ENCODE measurements at places on chromosomes 3 and 15.

DNA sequence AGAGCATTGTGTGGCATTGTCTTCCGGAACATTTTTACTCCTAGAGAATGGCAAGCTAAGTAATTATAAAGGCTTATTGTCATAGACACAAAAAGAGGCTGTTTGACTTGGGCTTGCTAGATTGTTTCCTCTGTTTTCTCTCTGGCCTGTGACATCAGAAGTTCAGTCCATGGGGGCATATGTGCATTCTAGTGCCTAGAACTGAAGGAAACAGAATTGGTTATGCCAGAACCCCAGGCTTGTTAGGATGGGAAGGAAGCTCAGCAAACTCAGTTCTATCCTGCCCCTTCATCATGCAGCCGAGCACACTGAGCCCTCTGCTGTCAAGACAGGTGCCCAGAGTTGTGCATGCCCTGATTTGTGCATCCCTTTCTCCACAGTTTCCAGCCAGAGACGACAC lies 131.3 kb downstream of the PDE8A start:
- H3K36me3 ChIP-seq = peaks cover 18% of the 10 kb centered on the region
- peaks cover 10% of the 10 kb centered on the region for H3K4me1 ChIP-seq
- no peak for DNase-seq
- no peak overlapping the region for H3K27ac ChIP-seq
- H3K4me3 ChIP-seq = no peak overlapping the region
- H3K27me3 ChIP-seq = no peaks in the 10 kb centered on the region

- H3K36me3 ChIP-seq = no peaks in the 10 kb centered on the region
- no peak overlapping the region for H3K27ac ChIP-seq
- no peaks in the 10 kb centered on the region for H3K27me3 ChIP-seq
These were observed 258.3 kb downstream of the SV2B start for GRCh38 chr15:91358405-91358804.

- H3K27ac ChIP-seq = peak overlapping the region; percentile 77
- peaks cover 45% of the 10 kb centered on the region for H3K4me1 ChIP-seq
- H3K27me3 ChIP-seq = no peaks in the 10 kb centered on the region
- H3K36me3 ChIP-seq = peaks cover 13% of the 10 kb centered on the region
- no peak for DNase-seq
- H3K4me3 ChIP-seq = no peak overlapping the region
These were observed 33.3 kb downstream of the CMTM6 start for GRCh38 chr3:32469151-32469874.

- no peaks in the 10 kb centered on the region for H3K36me3 ChIP-seq
- no peaks in the 10 kb centered on the region for H3K27me3 ChIP-seq
- no peak for DNase-seq
- H3K27ac ChIP-seq = no peak overlapping the region
These were observed 1.7 kb upstream of the CLN6 start for GRCh38 chr15:68231102-68231818.

GRCh38 chr3:24641628-24642027 lies 147.0 kb upstream of the THRB start:
- no peaks in the 10 kb centered on the region for H3K4me1 ChIP-seq
- no peaks in the 10 kb centered on the region for H3K27me3 ChIP-seq
- DNase-seq = no peak
- no peak overlapping the region for H3K4me3 ChIP-seq
- H3K27ac ChIP-seq = no peak overlapping the region

DNA sequence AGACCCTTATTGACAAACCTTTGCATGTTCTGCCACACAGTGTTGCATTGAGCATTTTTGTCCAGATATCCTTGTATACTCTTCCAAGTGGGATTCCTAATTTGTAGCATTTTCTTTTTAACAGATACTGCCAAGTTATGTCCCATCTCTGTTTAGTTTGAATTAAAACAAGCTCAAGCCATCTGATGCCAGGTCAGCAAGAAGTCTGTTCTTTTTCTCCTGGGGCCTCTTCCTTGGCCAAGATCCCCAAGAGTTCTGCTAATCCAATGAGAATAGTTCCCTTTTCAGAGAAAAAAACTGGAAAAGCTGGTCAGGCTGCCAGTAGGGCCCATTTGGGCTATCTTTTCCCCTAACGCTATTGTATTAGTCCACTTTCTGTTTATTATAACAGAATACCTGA lies 29.8 kb downstream of the GLDN start:
- no peaks in the 10 kb centered on the region for H3K27me3 ChIP-seq
- DNase-seq = no peak
- no peaks in the 10 kb centered on the region for H3K4me1 ChIP-seq
- H3K4me3 ChIP-seq = no peak overlapping the region
- no peak overlapping the region for H3K27ac ChIP-seq

- H3K4me1 ChIP-seq = no peaks in the 10 kb centered on the region
- no peaks in the 10 kb centered on the region for H3K36me3 ChIP-seq
These were observed 377.8 kb upstream of the PROK2 start for GRCh38 chr3:72162649-72163184.

GRCh38 chr3:127690823-127691452 lies 18.2 kb downstream of the ABTB1 start:
- no peaks in the 10 kb centered on the region for H3K27me3 ChIP-seq
- no peaks in the 10 kb centered on the region for H3K4me1 ChIP-seq
- DNase-seq = no peak
- no peak overlapping the region for H3K27ac ChIP-seq
- no peak overlapping the region for H3K4me3 ChIP-seq

- no peaks in the 10 kb centered on the region for H3K27me3 ChIP-seq
- peak overlapping the region; percentile 16 for H3K4me3 ChIP-seq
- H3K27ac ChIP-seq = no peak overlapping the region
- peaks cover 7% of the 10 kb centered on the region for H3K36me3 ChIP-seq
- no peak for DNase-seq
- peaks cover 39% of the 10 kb centered on the region for H3K4me1 ChIP-seq
These were observed 2.1 kb downstream of the UBE3A start for GRCh38 chr15:25436707-25437106.

GRCh38 chr15:84784262-84784661 lies 32.9 kb upstream of the ALPK3 start:
- H3K36me3 ChIP-seq = peaks cover 47% of the 10 kb centered on the region
- H3K4me3 ChIP-seq = no peak overlapping the region
- H3K27ac ChIP-seq = no peak overlapping the region
- DNase-seq = no peak

GRCh38 chr15:92822216-92823144 lies 77.6 kb upstream of the CHD2 start:
- no peaks in the 10 kb centered on the region for H3K36me3 ChIP-seq
- H3K4me3 ChIP-seq = peak overlapping the region; percentile 63
- peak overlapping the region; percentile 83 for H3K27ac ChIP-seq
- peaks cover 63% of the 10 kb centered on the region for H3K4me1 ChIP-seq
- DNase-seq = no peak
- H3K27me3 ChIP-seq = no peaks in the 10 kb centered on the region

DNA sequence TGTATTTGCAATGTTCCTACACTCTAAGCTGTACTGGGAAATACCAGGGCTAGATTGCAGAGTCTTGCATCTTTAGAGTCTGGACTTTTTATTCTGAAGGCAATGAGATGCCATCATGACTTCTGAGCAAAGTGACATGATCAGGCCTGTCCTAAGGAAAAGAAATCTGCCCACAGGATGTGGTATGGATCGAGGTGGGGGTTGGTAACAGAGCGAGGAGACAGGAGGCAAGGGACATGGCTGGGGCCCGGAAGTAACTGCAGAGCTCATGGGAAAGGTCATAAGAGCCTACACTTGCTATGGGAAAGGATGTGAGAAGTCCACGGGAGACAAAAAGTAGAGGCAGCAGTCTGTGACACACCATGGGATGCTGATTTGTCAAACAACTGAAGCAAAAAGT lies 121.5 kb downstream of the OXNAD1 start:
- peaks cover 55% of the 10 kb centered on the region for H3K4me1 ChIP-seq
- H3K27me3 ChIP-seq = no peaks in the 10 kb centered on the region
- no peak overlapping the region for H3K4me3 ChIP-seq
- no peak for DNase-seq

DNA sequence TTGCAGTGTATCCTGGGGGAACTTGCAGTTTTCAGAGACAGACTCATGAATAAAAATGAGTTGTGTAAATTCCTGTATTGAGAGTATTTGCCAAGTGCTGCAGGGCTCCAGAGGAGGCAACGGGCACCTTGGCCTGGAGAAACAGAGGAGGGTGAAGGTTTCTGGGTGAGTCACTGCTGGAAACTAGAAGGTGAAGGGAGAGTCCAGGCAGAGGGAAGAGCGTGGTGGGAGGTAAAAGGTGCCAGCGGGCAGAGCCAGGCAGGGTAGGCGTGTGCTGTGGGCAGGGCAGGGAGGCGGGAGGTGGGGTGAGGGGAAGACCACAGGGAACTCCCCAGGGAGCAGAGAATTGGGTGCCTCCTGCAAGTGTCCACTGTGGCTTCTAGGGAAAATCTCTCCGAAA lies 120.8 kb downstream of the SLCO3A1 start:
- H3K36me3 ChIP-seq = no peaks in the 10 kb centered on the region
- H3K27ac ChIP-seq = no peak overlapping the region
- H3K4me1 ChIP-seq = peaks cover 15% of the 10 kb centered on the region
- no peaks in the 10 kb centered on the region for H3K27me3 ChIP-seq
- no peak for DNase-seq
- no peak overlapping the region for H3K4me3 ChIP-seq

DNA sequence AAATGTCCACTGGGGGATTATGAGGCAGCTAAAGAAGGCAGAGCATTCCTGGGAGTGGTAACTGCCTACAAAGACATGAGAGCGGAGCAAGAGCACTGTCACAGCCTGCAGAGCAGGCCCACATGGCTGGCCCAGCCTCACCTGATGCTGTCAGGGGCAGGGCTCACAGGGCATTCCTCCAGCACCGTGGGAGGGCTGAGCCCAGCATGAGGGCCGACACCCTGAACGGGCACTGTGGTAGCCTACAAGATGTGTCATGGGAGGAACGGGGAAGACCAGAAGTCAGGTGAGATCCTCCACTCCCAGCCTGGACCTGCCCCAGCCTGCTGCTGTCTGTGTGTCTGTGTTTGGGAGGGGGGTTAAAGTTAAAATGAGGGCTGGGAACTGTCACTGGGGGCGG lies 30.1 kb downstream of the CCDC12 start:
- H3K27me3 ChIP-seq = no peaks in the 10 kb centered on the region
- H3K36me3 ChIP-seq = peaks cover 9% of the 10 kb centered on the region
- H3K4me3 ChIP-seq = no peak overlapping the region
- peak overlapping the region; percentile 95 for H3K27ac ChIP-seq
- DNase-seq = no peak

GRCh38 chr3:160169139-160169976 lies 55.9 kb upstream of the C3orf80 start:
- no peak for DNase-seq
- H3K4me1 ChIP-seq = peaks cover 12% of the 10 kb centered on the region
- H3K27me3 ChIP-seq = no peaks in the 10 kb centered on the region
- no peaks in the 10 kb centered on the region for H3K36me3 ChIP-seq

GRCh38 chr3:79366414-79366813 lies 401.4 kb downstream of the ROBO1 start:
- H3K4me1 ChIP-seq = no peaks in the 10 kb centered on the region
- no peak for DNase-seq
- no peak overlapping the region for H3K27ac ChIP-seq
- no peaks in the 10 kb centered on the region for H3K36me3 ChIP-seq
- no peaks in the 10 kb centered on the region for H3K27me3 ChIP-seq

DNA sequence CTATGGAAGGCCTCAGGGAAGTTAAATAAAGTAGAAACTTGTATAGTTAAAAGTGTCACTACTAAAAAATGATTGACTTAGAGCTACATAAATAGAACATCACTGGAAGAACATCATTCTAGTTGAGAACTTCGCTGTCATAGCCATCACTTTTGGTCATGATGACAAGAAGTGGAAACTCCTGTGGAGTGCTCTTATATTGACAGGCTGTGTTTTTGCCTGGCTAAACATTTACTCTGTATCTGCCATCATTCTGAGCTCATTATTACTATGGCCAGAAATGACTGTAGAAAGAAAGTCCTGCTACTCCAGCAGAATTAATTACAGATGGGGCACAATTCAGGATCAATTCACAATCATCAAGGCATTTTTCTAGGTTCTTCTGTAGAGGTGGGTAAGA lies 165.1 kb upstream of the GOLIM4 start:
- no peak for DNase-seq
- no peak overlapping the region for H3K27ac ChIP-seq
- no peak overlapping the region for H3K4me3 ChIP-seq
- H3K27me3 ChIP-seq = no peaks in the 10 kb centered on the region

DNA sequence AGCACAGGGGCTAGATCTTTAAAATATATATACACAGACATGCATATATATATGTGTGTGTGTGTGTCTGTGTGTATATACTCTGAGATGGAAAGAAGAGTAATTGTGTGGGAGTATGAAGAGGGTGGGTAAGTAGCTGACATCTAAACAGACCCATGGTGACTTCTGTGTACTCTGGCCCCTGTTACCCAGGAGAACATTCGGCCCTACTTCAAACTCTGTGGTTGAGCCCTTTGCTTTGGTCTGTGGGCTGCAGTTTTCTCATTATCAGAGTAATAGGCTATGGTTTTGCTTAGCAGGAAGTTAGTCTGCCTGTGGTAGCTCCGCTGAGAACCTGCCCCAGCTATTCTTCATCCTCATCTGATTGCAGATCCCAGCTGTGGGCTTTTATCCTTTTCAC lies 141.4 kb downstream of the RBPMS2 start:
- H3K27ac ChIP-seq = peak overlapping the region; percentile 72
- DNase-seq = peak; percentile 67
- peaks cover 57% of the 10 kb centered on the region for H3K4me1 ChIP-seq
- H3K36me3 ChIP-seq = peaks cover 22% of the 10 kb centered on the region

- DNase-seq = no peak
- H3K4me3 ChIP-seq = no peak overlapping the region
- no peak overlapping the region for H3K27ac ChIP-seq
These were observed 71.3 kb upstream of the THSD4 start for GRCh38 chr15:71044006-71044405.

- DNase-seq = no peak
- no peaks in the 10 kb centered on the region for H3K4me1 ChIP-seq
- H3K4me3 ChIP-seq = no peak overlapping the region
- H3K36me3 ChIP-seq = no peaks in the 10 kb centered on the region
These were observed 60.5 kb downstream of the LMCD1 start for GRCh38 chr3:8562081-8562595.

DNA sequence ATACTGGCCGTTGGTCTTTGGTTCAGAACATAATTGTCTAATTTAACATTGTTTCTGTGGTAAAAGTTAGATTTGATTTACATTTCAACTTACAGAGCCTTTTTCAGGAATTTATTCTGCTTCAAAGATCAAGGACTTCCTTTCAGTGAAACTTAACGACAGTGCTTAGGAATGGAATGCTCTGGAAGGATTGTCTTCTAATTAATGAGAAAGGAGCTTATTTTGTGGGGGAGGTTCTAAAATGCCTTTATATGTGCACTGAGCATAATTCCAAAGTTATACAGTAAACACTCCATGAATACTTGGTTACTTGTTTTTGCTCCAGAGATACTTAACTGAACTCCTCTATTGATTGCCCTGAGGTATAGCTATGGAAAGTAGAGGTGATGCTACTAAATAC lies 75.7 kb downstream of the CACNA1D start:
- no peak overlapping the region for H3K4me3 ChIP-seq
- no peaks in the 10 kb centered on the region for H3K36me3 ChIP-seq
- H3K27ac ChIP-seq = no peak overlapping the region
- H3K4me1 ChIP-seq = no peaks in the 10 kb centered on the region
- H3K27me3 ChIP-seq = peaks cover 5% of the 10 kb centered on the region

GRCh38 chr3:147403511-147403910 lies 2.8 kb downstream of the ZIC4 start:
- peaks cover 2% of the 10 kb centered on the region for H3K4me1 ChIP-seq
- DNase-seq = no peak
- peaks cover 65% of the 10 kb centered on the region for H3K27me3 ChIP-seq
- no peak overlapping the region for H3K27ac ChIP-seq

GRCh38 chr15:101696829-101697228 lies 27.4 kb downstream of the TARS3 start:
- H3K36me3 ChIP-seq = peaks cover 60% of the 10 kb centered on the region
- DNase-seq = no peak
- H3K27ac ChIP-seq = no peak overlapping the region
- no peaks in the 10 kb centered on the region for H3K27me3 ChIP-seq
- H3K4me3 ChIP-seq = no peak overlapping the region
- H3K4me1 ChIP-seq = peaks cover 49% of the 10 kb centered on the region
